ENCODE measurements at places on chromosomes 7 and 10.

DNA sequence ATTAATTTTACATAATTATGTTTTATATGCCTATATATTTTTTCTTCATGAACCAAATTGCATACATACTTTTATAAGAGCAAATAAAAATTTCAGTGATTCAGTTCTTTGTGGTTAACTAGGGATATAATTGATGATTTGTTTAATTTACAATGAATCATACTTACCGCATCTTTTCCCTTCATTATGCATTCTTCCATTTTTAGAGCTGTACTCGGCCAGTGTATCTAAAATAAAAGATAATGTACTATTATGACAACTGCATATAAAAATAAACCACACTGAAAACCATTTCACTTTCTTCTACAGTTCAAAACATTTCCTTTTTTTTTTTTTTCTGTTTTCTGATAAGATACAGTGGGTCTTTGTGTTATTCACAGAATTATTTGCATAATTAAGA lies 179.9 kb downstream of the SEMA3E start:
- H3K36me3 ChIP-seq, result no peaks in the 10 kb centered on the region
- no peaks in the 10 kb centered on the region for H3K4me1 ChIP-seq
- no peak for ATAC-seq
- H3K27ac ChIP-seq, result no peak overlapping the region
- no peak overlapping the region for H3K4me3 ChIP-seq
- H3K27me3 ChIP-seq, result no peaks in the 10 kb centered on the region

- no peaks in the 10 kb centered on the region for H3K4me1 ChIP-seq
- no peak overlapping the region for H3K27ac ChIP-seq
- no peaks in the 10 kb centered on the region for H3K27me3 ChIP-seq
- H3K36me3 ChIP-seq, result no peaks in the 10 kb centered on the region
- no peak for ATAC-seq
- no peak overlapping the region for H3K4me3 ChIP-seq
Observed at GRCh38 chr7:125118444-125118843, 188.8 kb upstream of the POT1 start.

GRCh38 chr10:4243651-4244050 lies 458.6 kb upstream of the KLF6 start:
- H3K4me1 ChIP-seq, result peaks cover 30% of the 10 kb centered on the region
- no peaks in the 10 kb centered on the region for H3K27me3 ChIP-seq
- H3K36me3 ChIP-seq, result no peaks in the 10 kb centered on the region
- peak overlapping the region; percentile 37 for H3K27ac ChIP-seq
- H3K4me3 ChIP-seq, result no peak overlapping the region

- no peaks in the 10 kb centered on the region for H3K4me1 ChIP-seq
- H3K36me3 ChIP-seq, result no peaks in the 10 kb centered on the region
- no peak overlapping the region for H3K27ac ChIP-seq
- ATAC-seq, result no peak
- H3K27me3 ChIP-seq, result no peaks in the 10 kb centered on the region
- H3K4me3 ChIP-seq, result no peak overlapping the region
Observed at GRCh38 chr7:7108931-7109330, 73.4 kb upstream of the C1GALT1 start.

DNA sequence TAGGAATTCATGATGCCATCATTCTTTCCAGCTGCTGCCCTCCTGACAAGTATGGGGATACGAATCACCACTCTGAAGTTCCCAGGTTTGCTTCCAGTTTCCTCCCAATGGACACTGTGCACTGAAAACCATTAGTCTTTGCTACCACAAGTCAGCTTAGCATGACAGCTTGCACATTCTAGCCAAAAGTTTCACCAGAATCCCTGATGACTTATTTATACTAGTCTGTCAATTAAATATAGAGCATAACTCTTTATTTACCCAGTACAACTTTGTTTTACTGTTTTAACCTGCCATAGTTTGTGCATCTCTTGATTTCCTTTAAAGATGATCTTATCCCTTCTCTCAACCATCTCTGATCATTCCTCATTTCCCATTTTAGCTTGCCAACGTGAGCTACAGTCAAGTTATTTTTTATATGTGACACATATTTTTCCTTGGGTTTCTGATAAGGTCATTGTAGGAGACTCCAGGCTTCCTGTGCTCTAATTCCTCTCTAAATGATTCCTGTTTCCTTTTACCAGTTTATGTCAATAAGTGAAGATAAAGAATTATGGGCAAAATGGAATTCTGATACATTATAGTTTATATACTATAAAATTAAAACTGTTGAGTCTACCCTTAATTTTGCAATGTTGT lies 167.5 kb upstream of the MEOX2 start:
- H3K27me3 ChIP-seq, result no peaks in the 10 kb centered on the region
- H3K27ac ChIP-seq, result no peak overlapping the region
- no peaks in the 10 kb centered on the region for H3K4me1 ChIP-seq
- no peak overlapping the region for H3K4me3 ChIP-seq

DNA sequence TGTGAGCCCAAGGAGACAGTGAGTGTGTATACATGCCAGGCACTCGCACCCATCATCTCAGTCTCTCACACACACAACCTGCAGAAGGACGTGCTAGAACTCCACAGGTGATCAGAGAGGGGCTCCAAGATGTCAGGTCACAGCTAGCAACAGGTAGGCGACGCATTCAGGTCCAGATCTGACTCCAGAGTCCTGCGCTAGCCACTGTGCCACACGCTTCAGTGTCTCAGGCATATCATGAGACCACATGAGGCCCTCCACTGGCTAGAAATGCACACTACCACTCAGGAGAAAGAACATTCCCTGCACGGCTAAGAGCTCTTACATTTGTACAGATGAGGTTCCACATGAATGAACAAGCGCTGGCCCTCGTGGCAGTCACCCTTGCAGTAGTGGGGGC lies 11.5 kb downstream of the AKR1B1 start:
- H3K27ac ChIP-seq, result no peak overlapping the region
- H3K27me3 ChIP-seq, result no peaks in the 10 kb centered on the region
- ATAC-seq, result no peak

DNA sequence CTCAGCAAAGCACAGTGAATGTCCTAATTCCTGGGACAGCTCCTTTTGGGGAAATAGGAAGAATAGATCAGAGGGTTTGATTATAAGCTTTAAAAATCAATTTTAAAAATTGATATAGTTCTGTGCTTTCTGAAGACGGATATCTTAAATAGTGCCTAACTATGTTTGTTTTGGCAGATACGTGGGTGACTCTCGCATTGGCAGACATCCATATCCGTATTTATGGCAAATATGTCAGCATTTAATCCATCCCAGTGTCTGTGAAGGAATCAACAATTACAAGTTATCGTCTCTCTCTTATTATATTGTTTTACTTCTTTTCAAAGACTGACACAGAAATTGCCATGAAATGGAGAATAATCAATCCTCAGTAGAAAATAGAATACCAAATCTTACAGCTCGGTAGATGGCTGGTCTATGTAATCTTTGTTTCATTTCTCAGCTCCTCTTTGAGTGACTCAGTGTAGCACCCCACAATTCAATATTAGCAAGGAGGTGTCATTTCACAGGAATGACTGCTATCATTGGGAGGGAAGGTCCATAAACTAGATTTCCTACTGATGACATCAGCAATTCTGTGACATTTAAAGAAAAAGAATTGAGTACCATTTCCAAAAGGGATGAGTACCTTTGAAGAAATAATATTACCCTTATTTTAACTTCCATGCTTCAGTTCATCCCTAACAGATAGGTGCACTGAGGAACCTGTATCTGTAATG lies 186.4 kb upstream of the NFE2L3 start:
- H3K27ac ChIP-seq, result no peak overlapping the region
- peaks cover 9% of the 10 kb centered on the region for H3K36me3 ChIP-seq
- peaks cover 18% of the 10 kb centered on the region for H3K4me1 ChIP-seq

DNA sequence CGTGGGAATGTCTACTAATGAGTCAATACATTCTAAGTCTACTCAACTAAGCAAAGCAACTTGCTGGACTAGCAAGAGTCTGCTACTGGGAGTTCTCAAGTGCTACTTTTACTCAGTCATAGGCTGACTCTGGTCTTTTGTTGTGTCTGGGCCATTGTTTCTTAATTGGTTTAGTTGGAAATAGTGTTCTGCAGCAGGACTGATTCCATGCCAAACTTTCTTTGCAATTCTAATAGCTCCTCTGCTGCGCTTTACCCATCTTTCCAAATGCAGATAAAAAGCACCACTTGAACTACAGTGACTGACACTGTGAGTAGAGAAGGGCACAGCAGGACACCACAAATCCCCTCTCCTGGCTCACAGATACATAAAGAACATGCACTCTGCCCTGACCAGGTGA lies 125.7 kb downstream of the CD36 start:
- H3K4me3 ChIP-seq, result no peak overlapping the region
- H3K27me3 ChIP-seq, result no peaks in the 10 kb centered on the region
- no peaks in the 10 kb centered on the region for H3K4me1 ChIP-seq
- no peaks in the 10 kb centered on the region for H3K36me3 ChIP-seq

DNA sequence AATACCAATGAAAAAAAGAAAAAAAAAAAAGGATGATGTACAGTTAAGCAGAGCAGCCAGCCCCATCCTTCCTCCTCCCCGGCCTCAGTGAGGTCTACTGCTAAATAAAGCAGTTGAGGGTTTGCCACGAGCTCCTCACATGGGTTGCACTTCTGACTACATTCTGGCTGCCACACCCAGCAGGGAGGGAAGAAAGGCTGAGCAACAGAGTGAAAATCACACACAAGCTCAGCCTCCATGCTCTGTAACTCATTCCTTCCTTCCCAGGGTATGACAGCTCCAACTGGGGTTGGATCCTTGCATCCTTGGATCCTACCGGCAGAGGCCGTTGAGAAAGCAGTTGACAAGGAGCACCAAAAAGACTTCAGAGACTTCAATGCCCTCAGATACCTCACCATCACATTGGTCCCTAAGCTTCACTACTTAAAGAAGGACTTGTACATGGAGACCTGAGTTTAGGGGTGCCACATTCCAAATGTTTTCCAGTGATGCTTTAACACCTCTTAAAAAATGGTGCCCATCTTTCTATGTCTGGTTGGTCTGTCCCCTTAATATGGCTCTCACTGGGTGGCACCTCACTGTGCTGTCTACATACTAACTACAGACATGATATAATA lies 52.9 kb upstream of the PIK3CG start:
- no peak overlapping the region for H3K27ac ChIP-seq
- no peaks in the 10 kb centered on the region for H3K36me3 ChIP-seq
- H3K27me3 ChIP-seq, result peaks cover 3% of the 10 kb centered on the region
- ATAC-seq, result no peak
- H3K4me3 ChIP-seq, result no peak overlapping the region
- H3K4me1 ChIP-seq, result peaks cover 4% of the 10 kb centered on the region

DNA sequence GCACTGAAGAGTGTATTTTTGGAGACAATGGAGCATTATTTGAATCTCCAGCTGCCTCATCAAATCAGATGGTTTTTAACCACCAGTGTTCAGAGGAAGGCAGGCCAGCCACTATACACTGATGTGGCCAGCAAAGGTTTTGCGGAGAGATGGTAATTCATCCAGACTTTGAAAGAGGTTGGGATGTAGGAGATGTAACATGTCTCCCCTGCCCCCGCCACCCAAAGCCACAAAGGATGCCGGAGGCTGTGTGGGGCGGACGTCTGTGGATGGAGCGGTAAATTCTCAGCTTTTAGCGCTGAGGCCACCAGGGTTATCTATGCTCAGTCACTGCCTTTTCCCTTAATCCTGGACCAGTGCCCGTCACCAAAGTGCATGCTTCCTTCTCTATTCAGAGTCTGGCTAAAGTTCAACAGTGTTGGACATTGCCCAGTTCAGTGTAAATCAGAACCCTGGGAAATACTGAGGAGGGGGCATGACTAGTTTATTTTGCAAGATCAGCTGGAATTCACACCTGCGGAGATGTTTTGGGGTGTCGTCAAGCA lies 3.7 kb upstream of the TRIP6 start:
- H3K27me3 ChIP-seq, result no peaks in the 10 kb centered on the region
- H3K4me3 ChIP-seq, result no peak overlapping the region
- no peak for ATAC-seq
- no peaks in the 10 kb centered on the region for H3K4me1 ChIP-seq
- H3K36me3 ChIP-seq, result peaks cover 61% of the 10 kb centered on the region
- H3K27ac ChIP-seq, result no peak overlapping the region

DNA sequence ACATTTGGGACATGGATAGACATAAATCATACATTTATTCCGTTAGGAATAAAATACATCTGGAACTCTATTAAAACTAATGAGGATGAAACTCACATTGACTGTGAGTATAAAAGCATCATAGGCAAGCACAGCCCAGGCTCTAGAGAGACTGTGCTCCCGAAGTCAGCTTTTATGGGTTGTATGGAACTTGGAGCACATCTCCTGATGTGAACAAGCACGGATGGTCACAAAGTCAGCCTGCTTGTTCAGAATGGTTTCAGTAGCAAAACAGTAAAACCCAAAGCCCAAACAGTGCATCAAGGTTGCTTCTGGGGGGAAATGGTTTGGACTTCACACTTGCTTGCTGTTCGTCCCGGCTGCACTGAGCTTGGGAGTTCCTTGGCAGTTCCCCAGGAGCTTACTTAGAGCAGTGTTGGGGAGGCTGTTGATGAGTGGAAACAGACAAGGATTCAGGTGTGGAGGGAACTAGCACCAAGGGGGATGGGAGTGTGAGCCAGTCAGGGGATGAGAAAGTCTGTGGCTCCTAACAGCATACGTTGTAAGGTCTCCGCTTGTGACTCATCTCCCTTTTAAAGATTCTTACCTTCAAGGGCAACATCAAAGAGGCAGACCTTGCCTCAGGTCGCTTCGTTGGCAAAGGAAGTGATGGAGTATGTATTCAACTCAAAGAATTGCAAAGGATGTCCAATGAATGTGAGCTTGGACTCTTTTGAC lies 19.7 kb upstream of the ITGA8 start:
- H3K36me3 ChIP-seq, result no peaks in the 10 kb centered on the region
- peaks cover 15% of the 10 kb centered on the region for H3K27me3 ChIP-seq
- no peak for ATAC-seq
- no peak overlapping the region for H3K27ac ChIP-seq
- no peaks in the 10 kb centered on the region for H3K4me1 ChIP-seq

- H3K36me3 ChIP-seq, result no peaks in the 10 kb centered on the region
- ATAC-seq, result no peak
- H3K4me3 ChIP-seq, result no peak overlapping the region
- H3K4me1 ChIP-seq, result no peaks in the 10 kb centered on the region
- H3K27me3 ChIP-seq, result no peaks in the 10 kb centered on the region
Observed at GRCh38 chr7:64494912-64495461, 67.9 kb downstream of the ZNF680 start.

DNA sequence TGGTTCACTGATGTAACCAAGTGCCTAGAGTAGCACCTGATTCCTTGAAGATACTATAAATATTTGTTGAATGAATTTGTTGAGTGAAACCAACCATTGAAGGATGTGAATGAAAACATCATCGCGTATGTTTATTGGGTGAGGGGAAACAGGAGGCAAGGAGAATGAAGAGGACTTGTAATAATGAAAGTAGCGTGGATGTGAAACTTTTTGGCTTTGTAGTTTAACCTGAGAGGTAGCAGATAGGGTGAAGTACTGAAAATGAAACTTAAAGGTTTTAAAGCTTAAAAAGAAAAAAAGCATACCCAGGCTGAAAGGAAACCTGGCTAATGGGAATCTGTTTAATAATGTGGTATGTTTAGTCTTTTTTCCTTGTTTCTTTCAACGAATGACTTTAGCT lies 5.2 kb downstream of the CCNY start:
- no peaks in the 10 kb centered on the region for H3K27me3 ChIP-seq
- peak; percentile 66 for ATAC-seq
- peaks cover 45% of the 10 kb centered on the region for H3K4me1 ChIP-seq
